G401 (cell line): ENCODE measurements at places on chromosomes 1 and 21.

DNA sequence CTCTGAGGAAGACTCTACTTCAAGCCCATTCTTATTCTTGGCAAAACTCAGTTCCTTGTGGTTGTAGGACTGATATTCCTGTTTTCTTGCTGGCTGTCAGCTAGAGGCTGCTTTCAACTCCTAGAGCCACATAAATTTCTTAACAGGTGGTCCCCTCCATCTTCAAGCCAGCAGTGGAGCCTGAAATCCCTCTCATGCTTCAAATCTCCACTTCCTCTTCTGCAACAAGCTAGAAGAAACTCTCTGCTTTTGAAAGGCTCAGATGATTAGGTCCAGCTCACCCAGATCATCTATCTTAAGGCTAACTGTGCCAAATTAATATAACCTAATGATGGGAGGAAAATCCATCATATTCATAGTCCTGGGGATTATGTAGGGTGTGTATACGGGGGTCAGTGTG, 43.2 kb upstream of the CD34 start:
- DNase-seq: no peak

DNA sequence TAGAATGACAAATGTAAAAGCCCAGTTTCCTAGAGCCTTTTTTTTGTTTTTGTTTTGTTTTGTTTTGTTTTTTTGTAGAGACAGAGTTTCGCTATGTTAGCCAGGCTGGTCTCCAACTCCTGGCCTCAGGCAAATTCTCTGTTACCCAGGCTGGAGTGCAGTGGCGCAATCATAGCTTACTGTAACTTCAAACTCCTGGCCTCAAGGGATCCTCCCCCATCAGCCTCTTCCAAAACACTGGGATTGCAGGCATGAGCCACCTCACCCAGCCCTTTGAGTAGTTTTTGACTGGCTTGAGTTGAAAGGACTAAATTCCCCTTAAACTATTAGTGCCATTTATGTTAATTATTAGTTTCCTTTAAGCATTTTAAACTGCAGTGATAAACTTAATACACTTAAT, 28.8 kb upstream of the ZBTB18 start:
- no peak for DNase-seq

DNA sequence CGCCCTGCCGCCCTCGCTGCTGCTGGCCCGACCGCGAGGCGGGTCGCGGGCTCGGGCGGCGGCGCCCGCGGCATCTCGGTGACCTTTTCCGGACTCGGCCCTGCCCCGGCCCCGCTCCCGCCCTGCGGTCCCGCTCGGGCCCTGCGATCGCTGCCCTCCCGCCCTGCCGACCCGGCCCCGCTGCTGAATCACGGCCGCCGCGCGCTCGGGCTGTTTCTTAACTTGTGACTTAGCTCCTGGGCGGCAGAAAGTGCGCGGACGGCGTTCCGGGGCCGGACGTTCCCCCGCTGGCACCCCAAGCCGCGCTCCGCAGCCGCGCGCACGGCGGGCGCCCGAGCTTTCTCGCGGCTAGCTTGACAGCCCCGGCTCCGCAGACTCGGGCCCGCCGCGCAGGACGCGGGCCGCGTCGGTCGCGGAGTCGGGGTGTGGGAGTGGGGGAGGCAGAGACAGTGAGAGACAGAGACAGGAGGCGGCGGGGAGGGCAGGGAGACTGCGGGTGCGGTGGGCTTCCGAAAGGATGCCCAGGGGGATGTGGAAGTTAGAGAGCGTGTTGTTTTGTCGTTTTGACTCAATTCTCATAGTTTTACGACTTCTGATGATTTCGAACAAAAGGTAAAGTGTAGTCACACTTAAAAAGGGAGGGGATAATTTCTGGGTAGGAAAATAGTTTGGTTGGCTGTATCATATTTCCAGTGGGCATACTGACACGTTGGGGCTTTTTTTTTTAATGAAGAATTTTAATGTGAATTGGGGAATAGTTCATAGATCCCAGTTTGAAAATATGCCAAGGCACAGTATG, 49.8 kb downstream of the PRDM2 start:
- DNase-seq: peak; percentile 21

DNA sequence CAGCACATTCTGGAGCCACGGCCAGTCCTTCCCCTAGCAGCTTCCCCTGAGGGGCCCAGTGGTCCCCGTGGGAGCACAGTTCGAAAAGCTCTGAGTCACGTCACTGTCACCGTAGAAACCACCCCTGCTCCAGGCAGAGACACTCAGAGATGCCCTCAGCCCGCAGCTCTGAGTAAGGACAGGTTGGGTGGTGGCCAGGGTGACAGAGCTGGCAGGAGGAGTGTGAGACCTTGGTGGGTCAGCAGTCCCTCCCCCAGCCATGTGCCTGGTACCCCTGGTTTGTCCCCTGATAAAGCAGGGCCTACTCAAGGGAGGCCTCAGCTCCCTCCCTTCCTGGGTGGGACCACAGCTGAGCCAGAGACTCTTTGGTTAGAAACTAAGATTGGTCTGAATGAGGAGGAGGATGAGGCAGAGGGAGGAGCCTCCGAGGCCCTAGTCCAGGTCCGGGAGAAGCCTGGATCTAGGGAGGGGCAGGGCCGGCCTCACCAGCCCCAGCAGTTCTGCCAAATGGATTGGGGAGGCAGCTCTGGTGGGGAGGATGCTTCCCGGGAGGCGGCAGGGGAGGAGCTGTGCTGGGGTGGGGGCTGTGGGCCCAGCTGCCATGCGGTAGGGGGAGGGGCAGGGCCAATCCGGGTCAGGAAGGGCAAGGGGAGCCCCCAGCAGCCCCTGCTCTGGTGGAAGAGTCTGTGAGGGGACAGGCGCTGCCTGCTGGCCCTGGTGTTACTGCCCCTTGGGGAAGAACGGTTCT, 55.2 kb downstream of the SLC9A1 start:
- DNase-seq: no peak

GRCh38 chr1:220007438-220007837, 38.9 kb downstream of the EPRS1 start:
- DNase-seq: no peak

- DNase-seq: no peak
These were observed 2.7 kb downstream of the CDC14A start for GRCh38 chr1:100354971-100355394.

GRCh38 chr1:44648529-44649250, 25.6 kb downstream of the TMEM53 start:
- no peak for DNase-seq

DNA sequence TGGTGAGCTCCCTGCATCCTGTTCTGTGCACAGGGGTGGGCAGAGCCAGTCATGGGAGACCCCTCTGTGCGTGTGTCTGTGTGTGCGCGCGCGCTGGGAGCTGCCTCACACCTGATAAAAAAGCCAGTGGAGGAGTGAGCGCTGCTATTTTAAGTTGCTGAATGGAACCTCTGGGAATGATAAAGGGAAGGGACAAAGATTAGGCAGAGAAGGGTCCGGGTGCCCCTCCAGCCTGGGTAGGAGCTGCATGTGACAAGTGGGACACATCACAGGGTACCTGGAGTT, 847 bp downstream of the ADORA1 start:
- DNase-seq: no peak

- no peak for DNase-seq
These were observed 30.6 kb downstream of the RABIF start for GRCh38 chr1:202858331-202858730.

DNA sequence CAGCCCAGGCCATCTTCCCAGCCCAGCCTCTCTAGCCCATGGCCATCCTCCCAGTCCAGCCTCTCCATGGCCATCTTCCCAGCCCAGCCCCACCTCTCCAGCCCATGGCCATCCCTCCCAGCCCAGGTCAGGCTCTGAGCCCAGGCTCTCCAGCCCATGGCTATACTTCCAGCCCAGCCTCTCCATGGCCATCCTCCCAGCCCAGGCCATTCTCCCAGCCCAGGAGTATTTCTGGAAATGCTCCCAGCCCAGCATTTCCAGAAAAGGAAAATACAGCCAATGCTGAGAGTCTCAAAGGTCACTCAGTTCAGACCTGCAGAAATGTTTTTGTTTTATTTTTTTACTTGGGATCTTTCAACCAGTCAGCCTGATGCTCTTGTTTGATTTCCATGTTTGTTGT, 70.0 kb upstream of the ZNF281 start:
- no peak for DNase-seq

DNA sequence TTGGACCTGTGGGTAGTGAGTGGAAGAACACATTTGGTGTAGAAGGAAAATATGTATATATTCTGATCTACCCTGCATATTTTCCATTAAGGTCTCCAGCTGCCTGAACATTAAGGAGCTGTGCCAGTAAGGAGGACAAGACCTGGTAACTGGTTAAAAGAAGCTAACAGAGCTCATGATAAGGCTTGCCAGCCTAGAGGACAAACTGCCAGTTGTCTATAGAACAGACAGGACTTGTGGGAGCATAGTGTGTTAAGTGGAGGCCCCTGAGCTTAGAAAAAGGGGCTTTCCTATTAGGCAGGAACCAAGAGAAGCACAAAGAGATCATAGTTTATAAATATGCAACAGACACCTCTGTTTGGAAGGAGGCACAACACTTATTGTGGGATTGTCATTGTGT, 23.0 kb downstream of the DNM3 start:
- DNase-seq: no peak
